ENCODE measurements at places on chromosomes 3 and 15.

DNA sequence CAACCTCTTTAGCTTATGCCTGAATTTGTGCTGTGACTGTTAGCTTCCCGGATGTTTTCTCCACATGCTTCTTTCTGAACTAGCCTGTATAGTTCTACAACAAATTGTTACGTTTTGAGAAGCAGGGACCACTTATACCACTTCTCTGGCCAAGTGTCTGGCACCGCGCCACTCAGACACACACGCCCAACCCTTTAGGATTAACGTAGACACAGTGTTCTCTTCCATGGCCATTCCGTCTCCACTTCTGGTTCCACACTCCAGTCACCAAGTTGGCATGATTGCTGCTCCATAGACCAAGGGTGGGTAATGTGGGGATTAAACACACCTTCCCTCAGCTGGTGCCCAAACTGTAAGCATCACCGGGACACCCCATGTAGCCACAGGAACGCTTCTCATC, 755 bp upstream of the TMEM108 start:
- DNase-seq: no peak

DNA sequence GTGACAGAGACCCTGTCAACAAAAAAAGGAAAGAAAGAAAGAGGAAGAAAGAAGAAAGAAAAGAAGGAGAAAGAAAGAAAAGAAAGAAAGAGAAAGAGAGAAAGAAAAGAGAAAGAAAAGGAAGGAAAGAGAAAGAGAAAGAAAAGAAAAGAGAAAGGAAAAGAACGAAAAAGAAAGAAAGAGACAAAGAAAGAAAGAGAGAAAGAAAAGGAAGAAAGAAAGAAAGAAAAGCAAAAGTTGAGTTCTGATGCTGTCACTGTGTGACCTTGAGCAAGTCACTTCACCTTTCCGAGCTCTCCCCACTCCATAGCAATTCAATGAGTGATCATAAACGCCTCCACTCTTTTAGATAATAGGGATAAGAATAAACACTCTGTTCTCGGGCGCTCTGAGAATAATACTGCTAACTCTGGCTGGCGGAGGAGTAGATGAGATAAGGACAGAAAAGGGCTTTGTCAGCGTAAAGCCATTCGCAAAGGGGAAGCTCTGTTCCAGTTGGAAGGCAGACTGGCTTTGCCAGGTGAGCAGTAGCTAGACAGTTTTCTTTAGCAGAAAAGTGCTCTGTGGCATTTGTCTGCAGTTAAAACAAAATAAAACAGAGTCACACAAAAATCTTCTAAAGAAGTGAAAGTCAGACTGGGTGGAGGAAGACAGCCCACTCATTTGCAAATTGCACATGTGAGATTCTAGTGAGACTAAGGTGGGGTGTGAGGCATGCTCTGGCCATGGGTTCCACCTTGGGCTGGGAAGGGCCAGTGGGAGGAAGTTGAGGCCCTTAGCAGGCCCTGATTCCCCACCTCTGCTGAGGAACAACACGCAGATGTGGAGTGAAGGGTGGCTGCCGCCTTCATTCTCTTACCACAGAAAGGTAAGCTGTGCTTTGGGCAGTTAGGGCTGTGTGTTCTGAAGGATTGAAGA, 9.6 kb upstream of the FLNB start:
- no peak for DNase-seq

DNA sequence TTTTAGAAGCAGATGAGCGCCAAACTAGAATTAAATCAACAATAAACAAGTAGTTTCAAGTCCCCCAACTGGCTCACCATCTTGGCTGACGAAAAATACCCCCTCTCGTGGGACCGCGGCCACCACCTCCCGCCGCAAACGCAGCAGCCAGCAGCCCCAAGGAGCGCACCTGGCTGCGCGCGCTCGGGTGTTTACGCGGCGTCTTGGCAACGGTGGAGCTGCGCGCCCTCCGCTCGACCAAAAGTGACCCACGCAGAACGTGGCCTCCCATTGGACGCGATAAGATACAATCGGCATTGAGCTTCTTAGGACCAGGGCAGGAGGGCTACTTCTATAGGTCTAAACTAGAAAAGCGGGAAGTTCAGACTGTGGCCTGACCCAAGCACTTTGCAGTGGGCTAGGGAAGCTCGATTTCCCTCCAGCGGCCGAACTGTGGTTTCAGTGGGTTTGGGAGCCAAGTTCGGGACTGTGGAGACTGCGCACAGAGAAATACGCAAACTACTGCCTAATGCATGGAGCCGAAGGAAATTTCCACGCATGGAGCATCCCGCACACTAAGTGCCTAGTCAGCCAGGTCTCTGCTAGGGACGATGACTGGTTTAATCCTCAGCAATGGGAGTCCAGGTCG, at the start of gene MNS1:
Gene MNS1, minus strand, starts transcription at position 245 of the 628 bp plus-strand sequence. Its CDS starts 165 bp downstream, at position 80.
- peak; percentile 47 for DNase-seq

DNA sequence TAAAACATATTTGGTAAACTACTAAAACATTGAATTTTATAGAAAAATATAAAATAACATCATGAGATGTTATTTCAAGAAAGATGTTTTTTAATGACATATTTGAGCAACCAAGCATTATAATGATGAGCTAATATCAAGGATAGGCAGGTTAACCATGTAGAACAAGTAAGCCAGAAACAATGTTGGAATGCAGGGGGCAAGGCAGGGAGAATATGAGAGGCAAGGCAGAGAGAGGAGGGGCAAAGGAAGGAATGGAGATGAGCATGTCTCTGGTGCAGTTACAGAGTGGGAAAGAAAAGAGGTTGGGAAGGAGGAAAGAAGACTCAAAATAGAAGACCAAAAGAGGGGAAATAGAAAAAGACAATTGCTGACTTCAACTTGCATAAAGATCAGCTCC, 390.4 kb downstream of the MCTP2 start:
- DNase-seq: no peak

DNA sequence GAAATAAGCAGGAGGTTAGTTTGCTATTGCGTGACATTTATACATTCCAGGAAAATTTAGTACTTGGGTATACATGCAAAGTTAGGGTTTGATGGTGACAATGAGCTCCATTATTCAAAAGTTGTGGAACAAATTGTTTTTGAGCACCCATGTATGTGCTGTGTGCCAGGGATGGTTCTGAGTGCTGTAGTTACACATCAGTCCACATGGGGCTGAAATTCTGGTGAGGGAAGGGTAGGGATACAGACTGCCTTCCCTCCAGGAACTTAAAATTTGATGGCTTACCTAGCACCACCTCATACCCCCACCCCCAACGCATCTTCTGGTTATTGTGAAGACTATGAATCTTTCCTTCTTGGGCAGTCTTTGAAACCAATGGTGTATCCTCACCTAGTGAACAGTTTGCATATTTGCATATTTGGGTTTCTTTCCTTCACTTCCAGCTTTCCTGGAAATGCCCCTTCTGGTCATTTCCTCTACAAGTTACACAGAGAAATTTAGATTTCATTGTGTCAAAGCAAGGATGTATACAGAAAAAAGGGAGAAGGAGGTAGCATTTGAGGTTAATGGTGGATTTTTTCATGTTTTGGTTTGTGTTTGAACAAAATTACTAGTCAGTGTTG, 222.0 kb upstream of the IL12A start:
- no peak for DNase-seq

DNA sequence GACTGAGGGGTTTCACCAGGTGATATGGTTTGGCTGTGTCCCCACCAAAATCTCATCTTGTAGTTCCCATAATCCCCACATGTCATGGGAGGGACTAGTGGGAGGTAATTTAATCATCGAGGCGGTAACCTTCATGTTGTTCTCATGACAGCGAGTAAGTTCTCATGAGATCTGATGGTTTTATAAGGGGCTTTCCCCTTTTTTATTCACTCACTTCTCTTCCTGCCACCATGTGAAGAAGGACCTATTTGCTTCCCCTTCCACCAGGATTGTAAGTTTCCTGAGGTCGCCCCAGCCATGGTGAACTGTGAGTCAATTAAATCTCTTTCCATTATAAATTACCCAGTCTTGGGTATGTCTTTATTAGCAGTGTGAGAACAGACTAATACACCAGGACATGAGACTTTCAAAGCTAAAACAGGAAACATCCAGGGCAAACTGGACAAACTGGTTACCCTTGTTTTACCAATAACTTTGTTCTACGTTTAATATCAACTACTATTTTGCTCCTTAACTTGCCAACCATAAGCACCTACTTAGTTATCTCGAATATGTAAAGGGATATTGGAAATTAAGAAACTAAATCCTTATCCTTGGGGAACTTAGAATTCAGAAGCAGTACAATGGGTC, 98.2 kb downstream of the MYH15 start:
- DNase-seq: no peak

DNA sequence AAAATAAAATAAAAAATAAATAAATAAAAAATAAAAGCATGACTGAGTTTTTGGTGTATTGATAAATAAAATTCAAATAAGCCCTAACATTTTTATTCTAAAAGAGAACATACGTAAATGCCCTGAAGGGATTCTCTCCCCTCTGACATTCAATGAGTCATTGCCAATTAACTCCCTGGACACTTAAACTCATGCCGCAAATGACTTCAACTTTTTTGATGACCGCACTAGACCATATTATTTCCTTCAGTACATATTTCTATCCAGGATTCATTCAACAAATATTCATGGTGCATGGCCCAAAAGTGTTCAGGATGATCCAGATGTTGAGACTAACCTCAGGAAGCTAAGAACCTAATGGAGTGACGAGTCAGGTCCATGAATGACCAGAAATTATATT, 195.9 kb upstream of the LRRN1 start:
- DNase-seq: no peak

DNA sequence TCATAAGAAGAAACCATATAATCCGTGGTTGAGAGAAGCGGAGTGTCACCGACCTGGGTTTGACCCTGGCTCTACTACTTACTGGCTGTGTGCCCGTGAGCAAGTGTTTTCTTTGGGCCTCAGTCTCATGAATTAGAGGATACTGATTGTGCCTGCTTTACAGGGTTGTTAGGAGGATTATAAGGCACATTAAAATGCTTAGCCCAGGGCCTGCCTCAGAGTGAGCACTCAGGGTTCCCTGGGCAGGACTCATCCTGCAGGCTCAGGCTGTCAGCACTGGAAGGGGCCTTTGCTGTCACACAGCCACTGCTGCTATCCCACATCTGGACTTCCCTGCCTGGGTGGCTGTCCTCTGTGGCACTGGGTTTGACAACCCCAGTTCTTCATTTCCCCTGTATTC, 4.7 kb downstream of the PLA2G4F start:
- no peak for DNase-seq

DNA sequence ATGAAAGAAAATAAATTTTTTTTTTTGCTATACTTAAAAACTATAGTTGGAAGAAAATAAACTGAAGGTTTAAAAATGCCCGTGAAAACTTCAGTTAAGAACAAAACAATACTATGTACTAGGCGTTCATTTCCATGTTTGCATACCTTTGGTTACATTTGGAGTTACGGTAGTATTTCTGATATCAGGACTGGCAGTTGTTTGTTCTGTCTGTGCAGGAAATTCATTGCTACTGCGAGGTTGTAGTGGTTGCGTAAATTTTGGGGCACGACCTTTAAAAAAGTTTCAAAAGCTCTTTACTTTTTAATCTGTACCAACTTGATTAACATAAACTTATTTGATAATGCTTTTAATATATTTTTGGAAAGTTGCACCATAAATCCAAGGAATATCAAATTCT, 47.9 kb downstream of the ST3GAL6 start:
- no peak for DNase-seq

DNA sequence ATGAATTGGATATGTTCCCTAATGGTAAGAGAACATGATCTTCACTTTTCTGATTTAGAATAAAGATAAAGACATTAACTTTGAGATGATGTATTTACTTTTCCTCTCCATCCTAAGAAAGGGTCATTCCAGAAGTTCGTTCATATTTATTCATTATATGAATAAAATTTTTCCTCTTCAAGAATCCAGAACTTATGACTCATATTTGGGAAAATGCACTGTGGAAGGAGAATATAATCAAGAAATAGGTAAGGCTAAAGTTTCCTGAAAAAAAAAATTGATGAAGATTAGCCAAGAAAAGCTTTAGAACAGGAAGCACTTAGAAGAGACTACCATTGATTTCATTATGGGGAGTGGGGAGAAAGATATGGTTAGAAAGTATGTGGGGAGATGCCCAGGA, 36.5 kb upstream of the CBLB start:
- no peak for DNase-seq

DNA sequence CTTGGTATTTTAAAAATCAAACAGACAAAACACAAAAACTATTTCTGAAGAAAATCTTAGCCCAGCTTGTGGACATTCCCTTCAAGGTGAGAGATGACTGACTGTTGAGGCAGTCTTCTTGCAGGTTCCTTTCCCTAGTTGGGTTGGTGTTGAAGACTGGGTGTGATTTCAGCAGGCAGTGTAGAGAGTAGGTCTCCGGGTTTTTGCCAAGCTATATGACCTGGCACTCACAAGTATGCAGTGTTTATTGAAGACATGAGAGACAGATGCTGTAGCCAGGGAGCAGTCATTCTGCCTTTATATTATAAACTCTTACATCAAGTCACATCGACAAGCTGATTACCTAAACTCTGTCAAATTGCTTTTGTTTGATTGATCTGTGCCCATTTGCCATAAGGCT, 17.5 kb downstream of the SENP8 start:
- no peak for DNase-seq

DNA sequence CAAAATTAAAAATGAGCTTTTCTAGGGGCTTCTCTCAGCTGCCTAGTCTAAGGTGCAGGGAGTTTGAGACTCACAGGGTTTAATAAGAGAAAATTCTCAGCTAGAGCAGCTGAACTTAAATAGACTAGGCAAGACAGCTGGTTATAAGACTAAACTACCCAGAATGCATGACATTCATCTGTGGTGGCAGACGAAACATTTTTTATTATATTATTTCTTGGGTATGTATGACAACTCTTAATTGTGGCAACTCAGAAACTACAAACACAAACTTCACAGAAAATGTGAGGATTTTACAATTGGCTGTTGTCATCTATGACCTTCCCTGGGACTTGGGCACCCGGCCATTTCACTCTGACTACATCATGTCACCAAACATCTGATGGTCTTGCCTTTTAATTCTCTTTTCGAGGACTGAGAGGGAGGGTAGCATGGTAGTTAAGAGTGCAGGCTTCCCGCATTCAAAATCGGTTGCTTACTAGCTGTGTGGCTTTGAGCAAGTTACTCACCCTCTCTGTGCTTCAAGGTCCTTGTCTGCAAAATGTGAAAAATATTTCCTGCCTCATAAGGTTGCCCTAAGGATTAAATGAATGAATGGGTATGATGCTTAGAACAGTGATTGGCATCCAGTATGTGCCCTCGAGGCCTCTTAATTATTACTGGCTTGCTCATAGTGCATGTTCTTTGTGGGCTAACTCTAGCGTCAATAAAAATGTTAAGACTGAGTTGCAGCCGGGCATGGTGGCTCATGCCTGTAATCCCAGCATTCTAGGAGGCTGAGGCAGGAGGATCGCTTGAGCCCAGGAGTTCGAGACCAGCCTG, 984 bp downstream of the CCR5 start:
- DNase-seq: no peak

GRCh38 chr3:192063570-192063969, 602.6 kb downstream of the PYDC2 start:
- DNase-seq: no peak

All from D721Med (cell line).